ENCODE measurements at places on chromosomes 3 and 15. TPM values are rescaled to one million over a fixed set of nuclear protein-coding genes. Genes with fewer than 3 reads are reported as not detected.

DNA sequence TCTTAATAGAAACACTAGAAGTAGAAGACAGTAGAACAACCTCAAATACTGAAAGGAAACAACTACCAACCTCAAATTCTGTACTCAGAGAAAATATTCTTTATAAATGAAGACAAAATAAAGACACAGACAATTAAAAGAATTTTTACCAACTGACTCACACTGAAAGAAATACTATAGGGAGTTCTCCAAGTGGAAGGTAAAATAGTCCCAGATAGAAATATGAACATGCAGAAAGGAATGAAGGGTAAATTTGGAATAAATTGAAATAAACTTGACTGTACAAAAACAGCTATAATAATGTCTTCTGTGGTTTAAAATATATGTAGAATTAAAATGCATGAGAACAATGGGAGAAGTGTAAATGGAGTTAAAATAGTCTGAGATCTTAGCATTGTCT, 36.7 kb upstream of the CCDC174 start:
- H3K27me3 ChIP-seq = no peaks in the 10 kb centered on the region
- no peak for DNase-seq
- H3K36me3 ChIP-seq = no peaks in the 10 kb centered on the region
- no peak overlapping the region for H3K27ac ChIP-seq
- no peaks in the 10 kb centered on the region for H3K4me1 ChIP-seq

- H3K27ac ChIP-seq = no peak overlapping the region
- H3K36me3 ChIP-seq = no peaks in the 10 kb centered on the region
- no peak overlapping the region for H3K4me3 ChIP-seq
These were observed 209.3 kb downstream of the TLE3 start for GRCh38 chr15:69888406-69888805.

DNA sequence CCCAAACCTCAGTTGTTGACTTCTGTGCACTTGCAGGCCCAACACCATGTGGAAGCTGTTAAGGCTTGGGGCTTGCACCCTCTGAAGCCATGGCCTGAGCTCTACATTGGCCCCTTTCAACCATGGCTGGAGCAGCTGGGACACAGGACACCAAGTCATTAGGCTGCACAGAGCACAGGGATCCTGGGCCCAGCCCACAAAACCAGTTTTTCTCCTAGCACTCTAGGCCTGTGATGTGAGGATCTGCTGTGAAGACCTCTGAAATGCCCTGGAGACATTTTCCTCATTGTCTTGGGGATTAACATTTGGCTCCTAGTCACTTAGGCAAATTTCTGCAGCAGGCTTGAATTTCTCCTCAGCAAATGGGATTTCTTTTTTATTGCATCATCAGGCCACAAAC, 1255.7 kb downstream of the ZPLD1 start:
- no peak overlapping the region for H3K4me3 ChIP-seq
- no peaks in the 10 kb centered on the region for H3K27me3 ChIP-seq
- H3K36me3 ChIP-seq = no peaks in the 10 kb centered on the region
- H3K4me1 ChIP-seq = no peaks in the 10 kb centered on the region
- DNase-seq = no peak

DNA sequence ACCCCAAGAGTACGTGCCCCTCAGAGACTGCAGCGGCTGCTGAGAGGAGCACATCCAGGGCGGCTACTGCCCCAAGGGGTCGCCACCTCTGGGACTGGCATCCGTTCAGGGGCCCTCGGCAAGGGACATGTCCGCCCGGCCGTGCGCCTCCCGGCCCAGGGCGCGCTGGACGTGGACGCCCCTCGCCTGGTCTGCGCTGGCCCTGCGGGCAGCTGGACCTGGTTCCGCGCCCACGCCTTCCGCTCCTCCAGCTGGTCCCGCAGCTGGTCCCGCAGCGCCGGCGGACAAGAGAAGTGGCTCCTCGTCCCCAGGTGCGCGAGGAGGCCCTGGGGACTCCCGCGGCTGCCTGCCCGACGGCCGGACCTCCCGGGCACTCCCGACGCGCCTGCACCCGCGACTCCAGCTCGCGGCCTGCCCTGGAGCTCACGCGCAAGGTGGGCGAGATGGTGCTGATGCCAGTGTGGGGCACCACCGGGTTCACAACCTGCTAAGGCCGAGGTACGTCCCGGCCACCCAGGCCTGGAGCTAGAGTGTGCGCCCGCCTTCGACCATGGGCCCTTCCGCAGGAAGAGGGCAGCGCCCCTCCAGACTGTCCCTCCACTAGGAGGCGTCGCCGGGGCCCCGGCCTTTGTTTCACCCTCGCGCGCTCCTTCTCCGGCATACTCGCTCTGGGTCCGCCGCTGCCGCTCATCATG, 14.4 kb upstream of the GP9 start:
- no peaks in the 10 kb centered on the region for H3K36me3 ChIP-seq
- H3K4me3 ChIP-seq = peak overlapping the region; percentile 41
- H3K27ac ChIP-seq = no peak overlapping the region
- DNase-seq = no peak
- H3K4me1 ChIP-seq = peaks cover 4% of the 10 kb centered on the region

DNA sequence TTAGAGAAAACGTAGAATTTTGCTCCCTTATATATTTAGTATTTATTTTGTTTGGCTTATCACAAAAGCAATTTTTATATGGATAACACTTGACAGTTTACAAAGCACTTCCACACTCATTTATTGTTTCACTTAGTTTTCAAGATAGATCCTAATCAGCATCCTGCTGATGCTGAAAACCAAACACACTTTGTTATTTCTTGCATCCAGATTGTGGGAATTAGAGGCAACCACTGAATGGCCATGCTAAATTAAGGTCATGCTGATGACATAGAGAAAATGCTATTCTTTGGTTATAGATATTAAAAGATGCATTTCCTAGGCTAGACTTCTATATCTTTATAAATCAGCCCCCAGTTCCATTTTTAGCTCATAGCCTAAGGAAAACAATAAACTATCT, 474.1 kb upstream of the KCNMB2 start:
- DNase-seq = no peak
- peaks cover 12% of the 10 kb centered on the region for H3K4me1 ChIP-seq
- H3K27me3 ChIP-seq = no peaks in the 10 kb centered on the region
- no peaks in the 10 kb centered on the region for H3K36me3 ChIP-seq
- no peak overlapping the region for H3K27ac ChIP-seq

- no peak overlapping the region for H3K27ac ChIP-seq
- no peaks in the 10 kb centered on the region for H3K36me3 ChIP-seq
- H3K4me3 ChIP-seq = no peak overlapping the region
These were observed 105.4 kb downstream of the PTPRG start for GRCh38 chr3:61666615-61667330.

- no peaks in the 10 kb centered on the region for H3K36me3 ChIP-seq
- H3K4me1 ChIP-seq = no peaks in the 10 kb centered on the region
- no peak for DNase-seq
- H3K27ac ChIP-seq = peak overlapping the region; percentile 92
- H3K27me3 ChIP-seq = no peaks in the 10 kb centered on the region
- H3K4me3 ChIP-seq = peak overlapping the region; percentile 84
These were observed 949 bp upstream of the RFC4 start for GRCh38 chr3:186807231-186807630.

- H3K27me3 ChIP-seq = no peaks in the 10 kb centered on the region
- no peak overlapping the region for H3K4me3 ChIP-seq
- no peak overlapping the region for H3K27ac ChIP-seq
- no peak for DNase-seq
These were observed 35.0 kb downstream of the BBX start for GRCh38 chr3:107557743-107558142.

DNA sequence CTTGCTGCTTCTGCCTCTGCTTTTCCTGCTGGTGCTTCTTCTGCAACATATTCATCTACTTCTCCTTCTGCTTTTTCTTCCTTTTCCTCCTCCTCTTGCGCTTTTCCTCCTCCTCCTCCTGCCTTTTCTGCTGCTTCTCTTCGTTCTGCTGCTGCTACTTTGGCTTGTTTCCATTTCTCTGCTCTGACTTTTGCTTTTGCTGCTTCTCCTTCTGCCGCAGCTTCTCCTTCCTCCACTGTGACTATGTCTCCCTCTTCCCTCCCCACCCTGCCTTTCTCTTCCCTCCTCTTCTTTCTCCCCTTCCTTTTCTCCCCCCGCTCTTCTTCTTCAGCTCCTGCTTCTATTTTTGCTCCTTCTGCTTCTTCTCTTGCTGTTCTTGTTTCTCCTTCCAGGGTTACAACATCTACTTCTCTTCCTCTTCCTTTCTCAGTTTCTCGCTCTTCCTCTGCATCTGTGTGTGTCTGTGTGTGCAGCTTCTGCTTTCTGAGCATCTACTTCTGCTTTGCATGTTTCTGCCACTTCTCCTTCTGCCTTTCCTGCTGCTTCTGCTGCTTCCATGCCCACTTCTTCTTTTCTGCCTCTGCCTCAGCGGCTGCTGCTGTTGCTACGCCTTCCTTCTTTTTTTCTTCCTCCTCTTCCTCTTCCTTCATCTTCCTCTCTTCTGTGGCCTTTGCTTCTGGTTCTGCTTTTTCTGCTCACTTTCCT, 51.4 kb downstream of the FAM43A start:
- H3K4me3 ChIP-seq = no peak overlapping the region
- peaks cover 10% of the 10 kb centered on the region for H3K4me1 ChIP-seq
- DNase-seq = no peak

DNA sequence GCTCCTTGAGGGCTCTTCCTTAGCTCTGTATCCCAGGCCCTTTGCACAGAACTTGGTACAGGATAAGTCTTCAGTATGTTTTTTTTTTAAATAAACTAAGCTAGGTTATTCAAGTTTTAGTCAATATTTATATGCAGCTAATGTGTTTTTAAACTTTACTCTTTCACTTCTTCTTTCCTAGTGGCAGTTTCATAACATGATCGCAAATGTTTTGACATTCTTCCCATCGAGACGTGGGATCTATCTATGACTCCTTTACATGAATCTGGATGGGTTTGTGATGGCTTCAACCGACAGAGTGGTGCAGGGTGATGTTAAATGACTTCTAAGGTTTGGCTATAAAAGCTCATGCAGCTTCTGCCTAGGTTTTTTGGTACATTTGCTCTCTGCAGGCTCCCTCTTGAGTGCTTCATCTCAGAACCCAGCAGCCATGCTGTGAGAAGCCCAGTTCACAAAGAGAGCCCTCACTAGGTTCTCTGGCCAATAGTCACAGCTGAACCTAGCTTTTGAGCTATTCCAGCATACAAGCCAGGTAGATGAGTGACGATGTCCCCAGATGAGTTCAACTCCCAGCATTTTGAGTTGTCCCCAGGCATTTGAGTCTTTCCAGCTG, 13.5 kb upstream of the MECOM start:
- no peak overlapping the region for H3K27ac ChIP-seq
- no peak for DNase-seq
- H3K36me3 ChIP-seq = no peaks in the 10 kb centered on the region

The ZDHHC19 gene
- total RNA-seq = not detected

The RARRES1 gene
- 17.8 TPM for total RNA-seq

The ECE2 gene
- not detected for total RNA-seq

The VGLL3 gene
- total RNA-seq = 3.8 TPM

All from heart left ventricle (tissue), 16 donors.